ENCODE measurements at places on chromosomes 7 and 10. TPM values are rescaled to one million over a fixed set of nuclear protein-coding genes. Genes with fewer than 3 reads are reported as not detected.

Gene RSPH10B2
- total RNA-seq, result not detected

Gene GRID2IP
- not detected for total RNA-seq

Gene ST8SIA6
- not detected for total RNA-seq

DNA sequence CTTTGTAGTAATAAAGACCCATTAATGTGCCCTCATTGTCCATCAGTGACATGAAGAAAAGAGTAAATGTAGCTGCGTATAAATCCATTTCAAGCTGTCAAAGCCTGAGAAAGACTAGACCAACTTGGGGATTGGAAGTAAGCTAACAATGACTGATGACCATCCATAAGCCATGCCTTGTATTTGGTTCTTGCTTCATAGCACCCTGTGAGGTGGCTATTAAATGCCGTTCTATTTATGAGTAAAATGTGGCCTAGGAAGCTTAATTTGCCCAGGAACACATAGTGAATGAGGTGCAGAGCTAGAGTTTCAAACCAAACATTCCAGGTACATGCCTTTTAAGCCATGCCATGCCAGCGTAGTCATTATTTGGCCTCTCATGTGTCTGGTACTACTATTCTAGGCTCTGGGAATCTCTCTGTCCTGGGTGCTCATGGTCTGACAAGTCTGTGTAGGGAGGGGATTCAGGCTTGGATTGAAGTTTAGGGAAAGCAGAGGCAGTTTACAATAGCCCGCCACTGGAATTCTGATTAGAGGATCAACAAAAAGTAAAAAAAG is 92.1 kb downstream of the ZNF277 start:
- H3K27me3 ChIP-seq, result no peaks in the 10 kb centered on the region
- no peak overlapping the region for H3K4me3 ChIP-seq
- no peak for DNase-seq
- H3K36me3 ChIP-seq, result no peaks in the 10 kb centered on the region
- no peak overlapping the region for H3K27ac ChIP-seq
- no peaks in the 10 kb centered on the region for H3K4me1 ChIP-seq

GRCh38 chr7:175955-176354 is 16.4 kb upstream of the FAM20C start:
- no peak overlapping the region for H3K27ac ChIP-seq
- no peaks in the 10 kb centered on the region for H3K36me3 ChIP-seq

GRCh38 chr10:16519250-16519907 is 2.3 kb downstream of the C1QL3 start:
- peaks cover 6% of the 10 kb centered on the region for H3K27me3 ChIP-seq
- H3K27ac ChIP-seq, result no peak overlapping the region
- H3K36me3 ChIP-seq, result no peaks in the 10 kb centered on the region
- no peak for DNase-seq
- no peak overlapping the region for H3K4me3 ChIP-seq

DNA sequence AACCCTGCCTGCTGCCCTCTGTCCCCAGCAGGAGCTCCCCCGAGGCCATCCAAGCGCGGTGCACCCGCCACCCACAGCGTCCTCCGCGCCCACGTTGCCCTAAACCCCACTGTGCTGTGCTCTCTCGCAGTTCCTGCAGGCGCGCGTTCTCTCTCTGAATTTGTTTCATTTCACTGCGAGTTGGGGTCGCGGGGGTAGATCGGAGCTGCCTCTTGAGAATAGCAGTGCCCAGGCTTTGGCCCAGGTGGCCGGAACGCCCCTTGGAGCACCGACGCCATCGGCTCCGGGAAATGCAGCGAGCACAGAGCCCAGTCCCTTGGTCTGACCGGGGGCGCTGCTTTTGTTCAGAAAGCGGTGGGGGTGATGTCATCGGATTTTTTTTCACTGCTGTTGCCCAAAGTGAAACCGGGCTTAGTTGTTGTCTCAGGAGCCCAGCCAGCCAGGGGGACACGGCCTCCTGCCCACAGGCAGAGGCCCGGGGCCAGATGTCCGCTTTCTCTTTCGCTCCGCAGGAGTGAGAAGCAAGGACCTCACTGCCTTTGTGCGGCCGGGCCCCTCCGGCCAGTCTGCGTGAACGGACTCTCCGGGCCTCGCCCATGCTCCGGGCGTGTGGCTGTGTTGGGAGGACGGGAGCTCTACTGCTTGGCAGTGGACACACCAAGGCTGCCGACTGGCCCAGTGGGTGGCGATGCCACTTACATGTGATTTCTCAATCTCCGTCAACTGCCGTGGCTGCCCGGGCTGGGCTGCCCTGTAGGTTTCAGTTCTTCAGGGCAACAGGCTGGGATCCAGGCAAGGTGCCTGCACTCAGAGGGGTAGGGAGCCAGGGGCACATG is 43.1 kb downstream of the FOXK1 start:
- no peaks in the 10 kb centered on the region for H3K27me3 ChIP-seq
- DNase-seq, result peak; percentile 60
- H3K4me1 ChIP-seq, result peaks cover 9% of the 10 kb centered on the region
- H3K4me3 ChIP-seq, result peak overlapping the region; percentile 73
- H3K36me3 ChIP-seq, result no peaks in the 10 kb centered on the region
- H3K27ac ChIP-seq, result peak overlapping the region; percentile 64

Measured in PC-3 (cell line).